ENCODE measurements at places on chromosomes 1 and 21.

- no peak for DNase-seq
Observed at GRCh38 chr1:35454176-35454575, 103.0 kb downstream of the KIAA0319L start.

DNA sequence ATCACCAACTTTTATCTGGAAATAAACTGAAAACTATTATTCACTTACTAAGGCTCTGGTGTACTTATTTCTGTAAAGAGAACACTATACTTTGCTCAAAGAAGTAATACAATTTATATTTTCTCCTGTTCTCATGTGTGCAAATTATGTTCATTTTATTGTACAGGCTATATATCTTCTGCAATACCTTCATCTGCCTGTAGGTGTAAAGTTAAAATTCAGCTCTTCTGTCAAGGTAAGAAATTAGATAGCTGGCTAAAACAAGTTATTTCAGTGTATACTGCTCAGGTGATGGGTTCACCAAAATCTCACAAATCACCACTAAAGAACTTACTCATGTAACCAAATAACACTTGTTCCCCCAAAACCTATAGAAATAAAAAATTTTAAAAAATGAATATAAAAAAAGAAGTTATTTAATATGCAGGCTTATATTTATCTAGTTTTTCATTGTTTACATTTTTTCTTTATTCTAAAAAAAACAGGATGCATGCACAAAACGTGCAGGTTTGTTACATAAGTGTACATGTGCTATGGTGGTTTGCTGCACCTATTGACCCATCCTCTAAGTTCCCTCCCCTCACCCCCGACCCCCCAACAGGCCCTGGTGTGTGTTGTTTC, 81.5 kb downstream of the PTGER3 start:
- no peak for DNase-seq

GRCh38 chr1:160844447-160845232, 18.0 kb downstream of the CD244 start:
- no peak for DNase-seq

- no peak for DNase-seq
Observed at GRCh38 chr1:182620924-182621585, 16.9 kb upstream of the RGS16 start.

DNA sequence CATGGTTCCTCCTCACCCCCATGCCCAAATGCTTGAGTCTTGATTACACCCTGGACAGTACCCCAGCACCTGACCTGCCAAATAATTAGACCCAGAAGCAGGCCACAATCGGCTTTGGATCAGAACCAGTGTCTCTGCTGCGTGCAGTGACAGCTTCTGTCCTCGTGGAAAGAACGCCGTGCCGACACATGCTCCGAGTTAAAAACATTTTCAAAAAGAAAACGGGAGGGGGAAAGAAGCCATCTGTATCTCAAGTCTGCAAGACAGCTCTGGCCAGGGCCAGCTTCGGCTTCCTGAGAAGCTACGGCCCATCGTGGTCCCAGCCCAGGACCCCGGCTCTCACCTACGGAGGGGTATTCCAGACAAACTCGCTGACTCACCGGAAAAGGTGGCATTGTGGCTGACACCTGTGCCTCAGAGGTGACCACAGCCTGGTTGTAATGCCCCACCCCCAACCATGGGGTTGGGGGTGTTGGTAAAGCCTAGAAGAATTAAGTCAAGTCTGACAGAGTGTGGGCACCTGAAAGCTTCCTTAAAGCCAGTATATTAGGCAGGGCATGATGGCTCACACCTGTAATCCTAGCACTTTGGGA, 25.8 kb downstream of the SSBP3 start:
- DNase-seq = no peak

DNA sequence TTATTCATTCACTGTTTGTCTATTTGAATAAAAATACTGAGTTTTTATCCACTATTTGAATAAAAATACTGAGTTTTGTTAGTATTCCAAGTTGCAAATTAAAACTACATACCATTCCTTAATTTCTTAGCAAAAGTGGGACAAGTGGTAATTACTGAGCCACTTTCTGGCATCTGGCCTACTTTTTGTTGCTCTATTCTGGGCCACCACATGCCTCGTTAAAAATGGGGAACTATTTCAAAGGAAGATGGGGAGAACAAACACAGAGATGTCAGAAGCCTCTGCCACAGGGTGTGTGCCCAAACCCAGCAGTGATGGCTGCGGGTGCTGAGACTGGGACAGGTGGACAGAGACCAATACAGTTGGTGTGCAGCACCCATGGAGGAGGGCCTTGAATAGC, 14.6 kb downstream of the PIGP start:
- no peak for DNase-seq

DNA sequence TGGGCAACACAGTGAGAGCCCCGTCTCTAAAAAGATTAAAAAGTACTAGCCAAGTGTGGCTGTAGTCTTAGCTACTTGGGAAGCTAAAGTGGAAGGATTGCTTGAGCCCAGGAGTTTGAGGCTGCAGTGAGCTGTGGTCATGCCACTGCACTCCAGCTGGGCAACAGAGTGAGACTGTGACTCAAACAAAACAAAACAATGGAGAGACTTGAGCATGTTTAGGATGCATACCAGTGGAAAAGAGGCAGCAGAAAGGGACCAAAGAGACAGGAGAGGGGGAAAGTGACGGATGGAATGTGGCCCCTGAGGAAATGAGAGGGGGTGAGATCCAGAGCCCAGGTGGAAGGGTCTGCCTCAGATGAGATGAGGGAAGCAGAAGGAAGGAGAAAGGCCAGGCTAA, 358.9 kb downstream of the RPS6KC1 start:
- peak; percentile 66 for DNase-seq

DNA sequence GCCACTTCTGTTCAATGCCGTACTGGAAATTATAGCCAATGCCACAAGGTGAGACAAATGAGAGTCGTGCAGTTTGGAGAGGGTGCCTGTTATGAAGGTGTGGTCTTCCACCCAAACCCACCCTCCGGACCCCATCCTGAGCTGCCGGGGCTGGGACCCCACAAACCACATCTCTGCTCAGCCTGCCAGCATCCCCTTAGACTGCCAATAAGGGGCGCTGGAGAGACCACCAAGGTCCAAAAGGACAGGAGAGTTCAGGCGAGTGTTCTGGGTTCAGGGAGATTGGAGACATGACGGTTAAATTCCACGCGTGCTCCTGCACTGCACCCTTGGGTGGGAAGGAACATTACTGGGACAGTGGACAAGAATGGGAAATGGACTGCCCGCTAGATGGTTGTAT, 48.7 kb upstream of the COL18A1 start:
- no peak for DNase-seq

GRCh38 chr21:36584980-36585940, 105.3 kb upstream of the CLDN14 start:
- no peak for DNase-seq

GRCh38 chr1:66395202-66396061, 138.5 kb upstream of the SGIP1 start:
- no peak for DNase-seq

DNA sequence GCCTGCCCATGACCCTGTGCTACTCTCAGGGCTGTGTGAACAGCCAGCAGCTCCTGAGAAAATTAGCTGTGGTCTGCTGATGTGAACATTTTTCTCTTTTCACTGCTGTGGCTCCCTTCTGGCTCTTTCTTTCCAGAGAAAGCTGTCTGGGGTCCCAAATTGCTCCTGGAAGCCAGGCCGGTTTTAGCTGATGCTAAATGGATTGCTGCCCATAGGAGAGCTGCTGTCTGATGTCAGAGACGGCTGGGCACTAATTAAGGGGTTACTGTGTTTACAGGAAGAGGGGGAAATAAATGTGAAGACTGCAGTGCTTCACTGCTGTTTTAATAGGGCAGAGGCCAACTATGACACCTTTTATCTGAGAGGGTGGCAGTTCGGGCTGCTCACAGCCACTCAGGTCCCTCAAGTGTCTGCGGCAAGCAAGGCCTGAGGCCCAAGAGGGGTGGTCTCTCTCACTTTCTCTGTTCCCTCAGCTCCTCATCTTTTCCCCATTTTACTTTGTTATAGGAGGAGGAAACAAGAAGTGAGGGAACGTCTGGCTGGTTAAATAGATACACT, 106.0 kb upstream of the GNG12 start:
- no peak for DNase-seq

DNA sequence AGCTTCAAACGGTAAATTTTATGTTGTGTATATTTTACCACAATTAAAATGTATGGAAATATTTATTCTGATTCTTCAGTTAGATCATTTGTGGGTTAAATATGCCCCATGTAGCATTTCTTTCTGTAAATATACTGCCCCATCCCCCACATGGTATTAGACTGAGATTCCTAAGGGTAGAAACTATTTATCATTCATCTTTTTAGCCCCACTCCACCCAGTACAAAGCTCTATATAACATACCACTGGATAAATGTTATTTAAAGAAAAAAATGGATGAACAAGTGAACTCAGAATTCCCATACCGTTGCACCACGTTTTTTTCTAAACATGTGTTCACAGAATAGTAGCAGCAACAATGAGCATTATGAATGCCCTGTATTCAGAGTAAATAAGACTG, 234.0 kb upstream of the IRF2BP2 start:
- DNase-seq = no peak

GRCh38 chr1:230824919-230825721, 43.2 kb downstream of the C1orf198 start:
- DNase-seq = no peak

DNA sequence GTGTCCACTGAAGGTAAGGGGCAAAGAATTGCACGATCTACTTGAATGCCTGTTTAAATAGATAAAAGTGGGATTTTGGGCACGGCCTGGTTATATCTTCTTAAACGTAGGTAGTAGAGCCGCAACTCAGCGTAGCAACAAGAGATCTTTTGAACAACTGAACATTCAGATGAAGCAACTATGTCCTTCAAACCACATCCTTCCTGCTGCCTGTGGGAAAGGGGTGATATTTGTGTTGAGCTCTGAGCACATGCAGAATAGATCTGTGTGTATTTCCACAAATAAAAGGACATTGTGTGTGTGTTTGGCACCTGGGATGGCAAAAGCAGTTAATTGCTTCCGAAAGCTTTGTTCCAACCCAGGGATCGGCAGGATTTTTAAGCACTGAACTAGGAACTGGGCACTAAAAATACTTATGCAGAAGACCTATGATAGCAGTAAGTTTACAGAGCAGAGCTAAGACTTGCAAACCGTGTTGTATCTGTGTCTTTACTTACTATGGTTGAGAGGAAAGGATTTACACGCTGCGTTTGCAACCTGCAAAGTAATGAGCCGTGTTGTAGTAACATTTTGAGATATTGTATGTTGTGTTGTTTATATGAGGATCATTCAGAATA, 333.4 kb downstream of the CHRM3 start:
- DNase-seq = no peak

DNA sequence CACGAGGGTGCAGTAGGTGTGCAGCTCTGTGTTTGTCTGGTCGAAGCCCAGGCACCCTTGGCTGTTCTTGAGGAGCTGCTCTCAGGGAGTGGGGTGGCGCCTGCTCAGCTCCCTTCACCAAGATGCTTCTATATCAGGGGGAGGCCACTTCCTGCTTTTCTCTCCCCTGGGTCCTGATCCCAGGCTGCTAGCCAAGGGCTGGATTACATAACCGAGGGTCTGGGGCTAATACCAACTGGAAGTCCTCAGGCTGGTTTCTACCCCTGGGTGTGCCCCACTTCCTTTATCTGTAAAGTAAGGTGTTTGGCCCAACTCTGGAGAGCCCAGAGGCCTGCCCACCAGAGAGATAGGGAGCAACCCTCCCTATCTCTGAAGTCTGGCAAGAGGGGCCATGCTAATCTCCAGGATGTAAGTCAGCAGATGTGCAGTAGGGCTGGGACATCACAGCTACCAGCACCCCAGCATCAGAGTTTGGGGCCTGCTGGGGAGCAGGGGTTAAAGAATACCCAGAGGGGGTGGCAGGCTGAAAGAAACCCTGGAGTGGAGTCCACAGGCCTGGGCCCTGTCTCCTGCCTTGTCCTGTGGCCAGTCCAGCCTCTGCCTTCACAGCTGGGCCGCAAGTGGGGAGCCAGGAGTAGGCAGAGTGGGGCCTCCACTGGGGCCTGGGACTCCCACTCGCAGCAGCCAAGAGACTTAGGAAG, 2.1 kb downstream of the SELENBP1 start:
- no peak for DNase-seq

DNA sequence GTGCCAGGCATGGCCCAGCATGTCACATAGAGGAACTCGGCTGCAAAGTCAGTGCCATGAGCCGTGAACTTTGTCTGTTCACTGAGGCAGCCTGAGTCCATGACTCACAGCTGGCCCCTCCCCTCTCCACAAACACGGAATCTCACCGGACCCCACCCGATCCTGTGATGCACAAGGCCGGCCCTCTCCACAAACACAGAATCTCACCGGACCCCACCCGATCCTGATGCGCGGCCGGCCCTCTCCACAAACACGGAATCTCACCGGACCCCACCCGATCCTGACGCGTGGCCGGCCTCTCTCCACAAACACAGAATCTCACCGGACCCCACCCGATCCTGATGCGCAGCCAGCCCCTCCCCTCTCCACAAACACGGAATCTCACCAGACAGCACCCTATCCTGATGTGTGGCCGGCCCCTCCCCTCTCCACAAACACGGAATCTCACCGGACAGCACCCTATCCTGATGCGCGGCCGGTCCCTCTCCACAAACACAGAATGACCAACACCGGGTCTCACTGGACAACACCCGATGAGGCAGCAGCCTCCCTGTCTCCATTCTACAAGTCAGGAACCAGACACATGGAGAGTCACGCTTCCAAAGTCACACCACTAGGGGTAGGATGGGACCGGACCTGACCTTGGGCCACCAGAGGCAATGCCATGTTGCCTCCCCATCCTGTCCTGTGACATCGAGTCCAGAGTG, 39.6 kb upstream of the GPR153 start:
- DNase-seq = no peak

DNA sequence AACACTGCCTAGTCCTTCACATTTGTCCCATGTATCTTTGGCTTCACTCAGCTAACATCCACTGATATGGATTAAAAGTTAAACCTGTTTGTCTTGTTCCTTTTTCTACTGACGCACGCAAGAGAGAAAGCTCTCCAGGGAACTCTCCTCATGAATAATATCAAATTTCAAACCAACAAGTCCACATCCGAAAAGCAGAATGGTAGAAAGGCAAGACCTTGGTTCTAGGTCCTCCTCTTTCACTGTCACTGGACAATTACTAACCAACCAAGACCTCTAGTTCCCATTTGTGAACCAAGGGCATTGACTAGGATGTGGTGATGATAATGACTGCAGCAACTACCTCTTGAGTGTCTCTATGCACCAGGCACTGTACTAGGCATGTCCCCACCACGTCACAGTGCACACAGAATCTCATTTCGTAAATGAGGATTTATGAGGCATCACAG, 8.4 kb downstream of the PLPP3 start:
- no peak for DNase-seq

- DNase-seq = peak; percentile 13
Observed at GRCh38 chr1:241518476-241519307, 863 bp downstream of the FH start.

DNA sequence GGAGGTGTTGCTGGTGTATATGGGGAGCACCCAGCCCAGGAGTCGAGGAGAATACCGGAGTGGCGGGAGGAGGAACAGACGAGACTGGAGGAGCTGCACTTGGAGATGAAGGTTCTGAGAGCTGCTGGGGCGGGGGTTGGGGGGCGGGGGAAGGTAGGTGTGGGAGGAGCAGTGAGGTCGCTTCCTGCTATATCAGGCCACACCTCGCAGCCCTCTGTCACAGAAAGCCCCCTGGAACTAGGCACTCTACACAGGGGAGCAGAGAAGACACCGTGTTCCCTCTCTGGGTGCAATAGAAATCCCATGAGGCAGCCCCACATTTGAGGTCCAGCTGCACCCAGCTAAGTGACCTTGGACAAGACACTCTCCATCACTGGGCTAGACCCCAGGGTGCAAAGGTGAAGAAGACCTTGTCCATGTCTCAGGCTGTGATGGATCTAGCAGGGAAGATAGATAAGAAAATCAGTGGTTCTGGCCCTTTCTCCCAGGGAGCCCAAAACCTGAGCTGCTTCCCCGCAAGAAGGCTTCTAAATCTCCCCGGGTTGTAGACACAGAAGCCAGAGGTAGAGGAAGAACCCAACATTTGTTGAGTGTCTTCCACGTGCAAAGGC, 155.8 kb upstream of the EDN2 start:
- DNase-seq = no peak
